CD4-positive, alpha-beta T cell treated with Interleukin-6 at 100 ng/mL for 8 hours (primary cell): ENCODE measurements at places on chromosomes 3 and 15.

DNA sequence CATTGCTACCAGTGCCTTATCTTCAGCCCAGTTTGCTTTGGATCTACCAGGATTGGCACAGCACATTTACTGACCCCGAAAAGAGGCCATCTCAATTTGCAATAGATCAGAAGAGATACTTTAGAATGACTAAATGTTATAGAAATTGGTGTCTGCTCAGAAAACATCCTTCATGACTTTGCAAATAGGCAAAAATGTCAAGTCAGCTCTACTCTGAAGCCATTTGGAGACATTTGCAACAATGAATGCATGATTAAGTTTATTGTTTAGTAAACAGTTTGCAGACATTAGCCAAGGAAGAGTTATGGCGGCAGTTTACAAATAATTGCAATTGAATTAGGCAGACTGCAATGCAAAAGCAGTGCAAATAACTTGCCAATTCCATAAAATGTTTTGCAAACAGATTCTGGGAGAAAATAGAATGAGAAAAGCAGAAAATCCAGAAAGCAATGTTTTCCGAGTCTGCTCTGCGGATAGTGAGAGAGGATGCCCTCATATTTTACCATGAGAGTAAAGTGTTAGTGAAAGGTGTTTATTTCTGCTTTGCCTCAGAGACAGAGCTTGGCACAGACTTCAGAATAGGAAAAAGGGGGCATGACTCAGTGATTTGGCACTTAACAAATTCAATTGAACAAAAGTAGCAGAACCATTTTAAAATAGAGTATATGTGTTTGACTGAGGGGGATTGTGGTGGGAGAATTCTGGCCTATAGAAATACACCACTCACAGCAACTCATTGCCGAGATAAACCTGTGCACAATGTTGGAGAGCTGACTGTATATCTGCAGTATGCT lies 334.9 kb upstream of the NR2F2 start:
- no peak for DNase-seq

DNA sequence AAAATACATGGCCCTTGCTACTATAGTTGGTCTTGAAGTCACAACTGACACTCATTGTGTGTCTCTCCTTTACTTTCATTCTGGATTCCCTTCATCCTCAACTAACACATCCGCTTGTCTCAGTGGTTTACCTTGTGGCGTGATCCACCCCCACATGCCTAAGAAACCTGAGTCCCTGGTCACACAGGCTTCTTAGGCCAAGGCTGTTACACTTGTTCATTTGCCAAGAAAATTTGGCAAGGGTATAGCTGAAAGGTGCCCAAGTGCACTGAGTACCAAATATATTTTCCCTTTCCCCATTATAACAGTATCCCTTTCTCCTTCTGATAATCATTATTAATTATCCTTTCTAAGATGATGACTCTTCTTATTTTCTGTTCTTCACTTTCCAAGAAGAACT lies 207.6 kb upstream of the STAC start:
- no peak for DNase-seq

DNA sequence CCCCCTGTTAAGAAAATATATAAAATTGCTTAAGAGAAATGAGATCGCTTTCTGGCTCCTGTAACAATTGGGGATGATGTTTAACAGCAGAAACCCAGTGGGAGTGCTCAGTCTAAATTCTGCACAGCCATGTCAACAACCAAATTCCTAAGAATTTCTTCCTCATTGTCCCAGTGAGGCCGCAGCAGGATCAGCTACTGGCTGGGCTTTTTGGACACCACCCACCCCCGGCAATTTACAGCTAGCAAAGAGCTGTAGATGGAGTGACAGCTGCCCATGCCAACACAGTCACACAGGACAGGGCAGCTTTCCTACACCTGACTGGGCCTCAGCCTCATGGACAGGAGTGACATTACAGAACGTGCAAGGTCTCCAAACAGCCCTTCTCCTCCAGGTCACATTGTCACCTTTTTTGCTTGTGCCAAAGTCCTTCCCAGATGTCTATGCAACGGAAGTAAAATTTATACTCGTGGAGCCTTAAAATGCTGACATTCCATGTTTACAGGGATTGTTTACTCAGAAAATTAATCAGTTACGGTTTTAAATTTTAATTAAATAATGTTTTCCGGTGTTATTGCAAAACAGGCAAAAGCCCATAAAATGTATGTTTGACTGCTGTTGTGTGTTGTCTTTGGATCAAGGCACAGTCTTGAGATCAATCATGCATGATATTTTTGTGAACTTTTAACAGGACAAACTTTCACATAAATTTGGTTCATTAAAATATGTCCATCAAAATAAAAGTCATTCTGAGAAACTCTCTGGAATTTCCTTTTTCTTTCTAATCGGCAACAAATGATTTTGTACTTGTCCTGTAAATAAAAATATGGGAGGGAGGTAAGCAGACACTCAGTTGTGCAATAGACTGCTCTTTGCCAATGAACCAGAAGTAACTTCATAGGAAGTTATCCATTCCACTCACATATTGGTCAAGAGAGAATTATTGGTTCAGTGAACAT lies 943.2 kb downstream of the MCTP2 start:
- no peak for DNase-seq

GRCh38 chr15:39488961-39489360 lies 91.9 kb upstream of the THBS1 start:
- no peak for DNase-seq

GRCh38 chr3:27326629-27327545 lies 42.3 kb downstream of the NEK10 start:
- DNase-seq = no peak

GRCh38 chr3:172919297-172919683 lies 168.8 kb downstream of the ECT2 start:
- no peak for DNase-seq

GRCh38 chr3:66983101-66983500 lies 15.0 kb upstream of the KBTBD8 start:
- no peak for DNase-seq

- no peak for DNase-seq
Observed at GRCh38 chr3:197734667-197735318, 1.9 kb downstream of the RUBCN start.

DNA sequence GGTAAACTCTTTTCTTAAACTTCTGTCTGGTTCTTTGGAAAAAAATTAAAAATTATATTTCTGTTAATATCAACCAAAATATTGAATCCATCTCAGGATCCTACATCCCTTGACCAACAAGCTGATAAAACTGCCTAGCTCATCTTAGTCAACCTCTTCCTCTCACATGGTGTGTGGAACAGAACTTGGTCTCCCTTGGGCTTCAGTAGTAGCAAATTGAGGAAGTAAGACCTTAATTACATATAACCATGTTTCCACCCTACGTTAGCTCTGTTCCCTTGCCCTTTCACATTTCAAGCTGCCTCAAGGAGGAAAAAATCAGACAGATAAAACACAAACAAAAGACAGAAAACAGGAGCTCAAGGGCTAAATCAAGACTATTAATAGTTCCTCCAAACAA lies 116.4 kb downstream of the GREM1 start:
- no peak for DNase-seq

DNA sequence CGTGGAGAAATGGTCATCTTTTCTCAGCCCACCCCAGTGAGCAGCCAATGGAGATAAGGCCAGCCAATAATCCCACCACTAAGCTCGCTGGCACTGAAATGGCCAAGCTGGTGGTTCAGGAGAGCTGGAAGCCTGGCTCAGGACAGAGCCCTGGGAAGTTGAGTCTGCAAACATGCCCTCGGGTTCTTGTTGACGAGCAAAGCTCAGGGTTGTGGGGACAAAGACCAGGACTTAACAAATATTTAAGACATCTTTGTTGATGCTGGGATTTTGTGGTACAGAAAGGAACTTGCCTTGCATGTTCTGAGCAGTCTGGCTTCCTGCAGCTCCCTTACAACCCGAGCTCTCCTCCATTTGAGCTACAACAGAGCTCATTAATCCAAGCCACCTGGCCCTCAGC lies 4.4 kb downstream of the FAH start:
- no peak for DNase-seq

GRCh38 chr3:126364731-126365301 lies 7.6 kb upstream of the KLF15 start:
- DNase-seq = no peak
